Activated CD4-positive, alpha-beta T cell treated with anti-CD3 and anti-CD28 coated beads, Interleukin-2, amount 10 ng/mL, durations not matched to agents 7 days and 5 days (primary cell): ENCODE measurements at places on chromosomes 1 and 21. TPM values are rescaled to one million over a fixed set of nuclear protein-coding genes. Genes with fewer than 3 reads are reported as not detected.
A peak's percentile ranks its signal among the peaks of the same experiment; 100 is the strongest.

The CFAP107 gene
- not detected for total RNA-seq

The ARMH1 gene
- 47.4 TPM for total RNA-seq

The ADCY10 gene
- total RNA-seq: not detected

The OR2L8 gene
- total RNA-seq: not detected

The LIPI gene
- total RNA-seq: not detected

DNA sequence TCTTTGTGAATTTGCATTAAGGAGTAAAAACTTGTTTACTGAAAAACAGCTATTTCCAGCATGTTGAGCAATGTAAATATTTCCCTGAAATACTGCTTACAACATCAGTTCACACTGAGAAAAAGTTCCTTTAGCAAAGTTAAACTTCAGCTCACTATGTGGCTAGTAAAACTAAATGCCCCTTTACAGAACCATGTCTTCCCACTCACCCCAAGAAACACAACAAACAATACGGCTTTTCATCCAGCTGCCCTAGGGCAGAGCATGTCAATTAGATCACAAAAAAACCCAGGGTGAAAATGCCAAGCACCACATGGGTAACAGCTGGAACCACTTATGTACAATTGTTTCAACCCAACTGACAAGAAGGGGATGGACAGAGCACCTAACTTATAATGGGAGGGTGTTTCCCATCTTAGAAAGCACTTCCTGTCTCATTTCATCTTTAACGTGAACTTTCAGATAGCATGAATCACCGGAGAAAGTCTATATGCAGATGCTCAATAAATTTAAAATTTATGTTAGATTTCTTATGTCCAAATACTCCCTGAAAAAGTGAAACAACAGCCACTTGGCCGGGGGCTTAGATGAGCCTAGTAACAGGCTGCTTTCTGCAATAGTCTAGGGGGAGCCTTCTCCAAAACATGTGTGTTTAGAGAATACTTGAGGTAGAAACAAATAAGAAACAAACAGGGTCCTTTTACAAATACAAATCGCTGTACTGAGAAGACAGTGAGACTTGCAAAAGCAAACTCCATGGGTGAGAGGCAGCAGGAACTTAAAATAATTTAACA is 6.6 kb downstream of the NID1 start:
- H3K4me3 ChIP-seq: no peak overlapping the region
- H3K27ac ChIP-seq: no peak overlapping the region
- no peak for DNase-seq
- H3K36me3 ChIP-seq: no peaks in the 10 kb centered on the region
- H3K27me3 ChIP-seq: peaks cover 35% of the 10 kb centered on the region

DNA sequence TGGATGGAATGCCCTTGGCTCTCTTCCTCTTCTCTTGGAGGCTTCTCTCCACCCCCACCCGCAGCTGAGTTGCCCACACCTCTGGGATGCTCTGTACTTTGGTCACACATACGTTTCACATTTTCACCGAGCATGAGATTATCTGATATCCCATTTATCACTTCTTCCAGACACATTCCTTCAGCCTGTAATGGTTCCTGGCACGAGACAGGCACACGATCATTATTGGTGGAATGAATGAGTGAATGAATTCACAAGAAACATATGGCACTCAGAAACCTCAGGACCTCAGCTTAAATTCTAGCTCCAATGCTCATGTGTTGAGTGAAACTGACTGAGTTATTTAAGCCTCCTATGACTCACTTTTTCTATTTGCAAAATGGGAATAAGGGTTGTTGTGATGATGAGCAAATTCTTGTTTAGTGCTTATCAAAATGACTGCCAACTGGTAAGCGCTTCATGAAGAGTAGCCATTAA is 242.7 kb upstream of the JUN start:
- H3K36me3 ChIP-seq: peaks cover 4% of the 10 kb centered on the region
- H3K27ac ChIP-seq: peak overlapping the region; percentile 11
- no peaks in the 10 kb centered on the region for H3K27me3 ChIP-seq
- no peak for DNase-seq
- H3K4me1 ChIP-seq: peaks cover 8% of the 10 kb centered on the region

GRCh38 chr1:64624218-64624713 is 120.6 kb upstream of the RAVER2 start:
- peaks cover 3% of the 10 kb centered on the region for H3K4me1 ChIP-seq
- no peak for DNase-seq
- no peaks in the 10 kb centered on the region for H3K36me3 ChIP-seq
- no peak overlapping the region for H3K4me3 ChIP-seq

GRCh38 chr1:24507405-24507804 is 4.8 kb downstream of the RCAN3 start:
- peak overlapping the region; percentile 91 for H3K27ac ChIP-seq
- H3K4me1 ChIP-seq: peaks cover 70% of the 10 kb centered on the region

DNA sequence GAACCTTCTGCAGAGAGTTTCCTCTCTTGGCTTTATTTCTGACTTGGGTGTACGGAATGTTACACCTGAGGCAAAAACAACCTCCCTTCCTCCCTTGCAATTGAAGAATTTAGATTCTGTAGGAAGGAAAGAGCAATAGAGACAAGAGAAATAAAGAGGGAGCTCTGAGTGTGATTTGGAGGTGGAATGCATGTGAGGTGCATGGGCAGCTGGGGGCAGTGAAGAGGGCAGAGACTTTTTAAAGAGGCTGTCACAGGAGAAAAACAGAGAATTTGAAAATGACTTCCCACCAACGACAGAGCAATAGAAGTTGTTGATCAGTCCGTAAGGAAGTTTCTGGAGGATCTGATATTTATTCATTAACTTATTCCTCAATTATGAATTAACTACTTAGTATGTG is 172.0 kb upstream of the B3GALT2 start:
- no peak overlapping the region for H3K27ac ChIP-seq
- no peak for DNase-seq
- no peaks in the 10 kb centered on the region for H3K36me3 ChIP-seq
- H3K4me1 ChIP-seq: no peaks in the 10 kb centered on the region
- H3K4me3 ChIP-seq: no peak overlapping the region
- peaks cover 13% of the 10 kb centered on the region for H3K27me3 ChIP-seq

DNA sequence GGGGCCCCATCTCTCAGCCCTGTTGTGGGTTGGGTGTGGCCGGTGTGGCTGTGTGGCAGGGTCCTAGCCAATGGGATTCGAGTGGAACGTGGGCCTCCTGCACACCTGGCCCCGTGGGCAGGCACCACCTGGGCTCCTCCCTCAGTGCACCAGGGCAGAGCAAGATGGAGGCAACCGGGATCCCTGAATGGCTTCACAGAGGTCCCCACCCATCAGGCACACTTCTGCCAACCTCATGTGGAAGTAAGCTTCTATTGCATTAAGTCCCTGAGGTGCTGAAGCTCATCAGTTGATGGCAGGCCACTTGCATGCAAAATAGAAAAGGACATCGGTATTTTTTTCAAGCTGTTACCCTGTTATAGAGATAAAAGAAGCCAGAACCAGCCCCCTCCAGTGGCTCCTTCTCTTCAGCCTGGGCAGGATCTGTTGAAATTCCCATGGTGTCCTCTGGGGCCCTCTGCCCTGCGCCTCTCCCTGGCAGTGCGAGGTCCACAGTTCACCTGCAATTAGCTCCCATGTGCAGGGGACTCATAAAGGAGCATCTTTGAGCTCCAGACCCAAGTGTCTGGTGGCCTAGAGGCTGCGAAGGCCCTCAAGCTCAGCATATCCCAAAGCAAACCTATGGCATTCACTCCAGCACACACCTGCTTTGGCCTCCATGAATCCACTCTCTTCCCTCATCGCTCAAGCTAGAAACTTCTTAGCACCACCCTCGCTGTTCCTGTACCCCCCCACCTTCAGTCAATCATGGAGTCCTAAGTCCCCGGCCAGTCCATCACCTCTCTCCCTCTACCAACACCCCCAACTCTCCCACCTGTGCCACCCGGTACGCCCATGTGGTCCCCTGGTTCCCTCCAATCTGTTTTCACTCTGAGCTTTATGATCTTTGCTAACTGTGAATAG is 2.1 kb upstream of the SLC45A1 start:
- H3K4me1 ChIP-seq: peaks cover 18% of the 10 kb centered on the region

DNA sequence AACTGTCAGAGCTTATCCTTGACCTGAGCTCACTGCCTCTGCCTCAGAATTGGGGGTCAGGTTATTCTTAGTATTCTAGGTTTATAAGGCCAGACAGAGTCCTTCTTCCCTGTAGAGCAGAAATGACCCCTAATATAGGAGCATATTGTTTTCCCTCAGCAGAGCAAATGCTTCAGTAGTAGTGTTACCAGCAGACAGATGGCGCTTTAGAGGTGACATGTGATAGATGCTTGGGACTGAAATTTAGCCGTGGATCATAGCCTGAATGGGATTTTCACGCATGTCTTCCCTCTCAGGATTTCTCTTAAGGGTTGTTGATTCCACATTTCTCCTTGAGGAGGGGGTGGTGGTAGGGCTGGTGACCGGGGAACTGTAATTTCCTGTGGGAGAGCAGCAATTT is 24.5 kb downstream of the ADARB1 start:
- no peak overlapping the region for H3K27ac ChIP-seq
- H3K4me3 ChIP-seq: no peak overlapping the region
- no peak for DNase-seq
- no peaks in the 10 kb centered on the region for H3K27me3 ChIP-seq
- H3K4me1 ChIP-seq: peaks cover 30% of the 10 kb centered on the region

DNA sequence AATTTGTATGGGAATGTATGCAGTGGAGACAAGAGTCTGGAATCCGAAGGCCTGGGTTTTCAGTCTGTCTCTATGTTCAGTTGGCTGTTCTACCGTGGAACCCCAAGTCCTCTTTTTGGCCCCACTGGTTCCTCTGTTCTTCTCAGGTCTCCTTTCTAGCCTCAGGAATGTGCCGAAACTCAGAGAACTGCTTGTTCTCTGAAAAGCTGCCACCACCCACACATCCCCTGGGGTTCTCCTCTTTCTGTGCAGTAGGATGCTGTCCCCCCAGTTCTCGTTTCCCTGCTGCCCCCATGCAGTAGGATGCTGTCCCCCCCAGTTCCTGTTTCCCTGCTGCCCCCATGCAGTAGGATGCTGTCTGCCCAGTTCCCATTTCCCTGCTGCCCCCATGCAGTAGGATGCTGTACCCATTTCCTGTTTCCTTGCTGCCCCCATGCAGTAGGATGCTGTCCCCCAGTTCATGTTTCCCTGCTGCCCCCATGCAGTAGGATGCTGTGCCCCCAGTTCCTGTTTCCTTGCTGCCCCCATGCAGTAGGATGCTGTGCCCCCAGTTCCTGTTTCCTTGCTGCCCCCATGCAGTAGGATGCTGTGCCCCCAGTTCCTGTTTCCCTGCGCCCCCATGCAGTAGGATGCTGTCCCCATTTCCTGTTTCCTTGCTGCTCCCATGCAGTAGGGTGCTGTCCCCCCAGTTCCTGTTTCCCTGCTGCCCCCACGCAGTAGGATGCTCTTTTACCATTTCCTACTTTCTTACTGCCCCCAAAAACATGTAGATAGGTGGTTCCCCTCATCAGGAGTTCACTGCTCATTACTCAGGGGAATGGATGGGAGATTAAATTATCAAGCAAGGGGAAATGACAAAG is 35.3 kb downstream of the OPTC start:
- no peak overlapping the region for H3K4me3 ChIP-seq
- DNase-seq: no peak
- no peak overlapping the region for H3K27ac ChIP-seq
- no peaks in the 10 kb centered on the region for H3K27me3 ChIP-seq
- peaks cover 2% of the 10 kb centered on the region for H3K4me1 ChIP-seq

GRCh38 chr21:36422279-36423098 is 37.3 kb downstream of the CHAF1B start:
- H3K27me3 ChIP-seq: no peaks in the 10 kb centered on the region
- no peak overlapping the region for H3K27ac ChIP-seq

DNA sequence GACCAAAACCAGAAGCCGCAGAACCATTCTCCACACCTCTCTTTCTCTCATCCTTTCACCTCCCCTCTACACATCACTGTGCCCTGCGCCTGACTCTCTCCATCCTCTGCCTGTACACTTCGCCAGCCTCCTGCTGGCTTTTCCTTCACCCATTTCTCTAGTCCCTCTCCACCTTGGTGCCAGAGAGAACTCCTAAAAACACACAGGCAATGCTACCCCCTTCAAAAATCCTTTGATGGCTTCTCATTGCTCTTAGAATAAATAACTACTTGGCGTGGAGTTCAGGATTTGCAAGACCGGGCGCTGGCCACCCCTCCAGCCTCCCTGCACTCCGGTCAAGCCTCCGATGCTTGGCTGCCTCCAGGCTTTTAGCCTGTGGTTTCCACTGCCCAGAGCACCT is 8.6 kb downstream of the CRABP2 start:
- H3K4me3 ChIP-seq: no peak overlapping the region
- no peak overlapping the region for H3K27ac ChIP-seq
- peaks cover 35% of the 10 kb centered on the region for H3K27me3 ChIP-seq
- H3K4me1 ChIP-seq: peaks cover 17% of the 10 kb centered on the region

GRCh38 chr1:33446590-33446989 is 15.7 kb upstream of the PHC2 start:
- no peak overlapping the region for H3K27ac ChIP-seq
- H3K27me3 ChIP-seq: peaks cover 35% of the 10 kb centered on the region
- DNase-seq: no peak
- peaks cover 31% of the 10 kb centered on the region for H3K4me1 ChIP-seq
- no peak overlapping the region for H3K4me3 ChIP-seq

- H3K36me3 ChIP-seq: no peaks in the 10 kb centered on the region
- DNase-seq: no peak
- no peak overlapping the region for H3K27ac ChIP-seq
- H3K4me3 ChIP-seq: no peak overlapping the region
- H3K4me1 ChIP-seq: peaks cover 2% of the 10 kb centered on the region
These were observed 94.1 kb downstream of the ABCA4 start for GRCh38 chr1:94026619-94027380.

DNA sequence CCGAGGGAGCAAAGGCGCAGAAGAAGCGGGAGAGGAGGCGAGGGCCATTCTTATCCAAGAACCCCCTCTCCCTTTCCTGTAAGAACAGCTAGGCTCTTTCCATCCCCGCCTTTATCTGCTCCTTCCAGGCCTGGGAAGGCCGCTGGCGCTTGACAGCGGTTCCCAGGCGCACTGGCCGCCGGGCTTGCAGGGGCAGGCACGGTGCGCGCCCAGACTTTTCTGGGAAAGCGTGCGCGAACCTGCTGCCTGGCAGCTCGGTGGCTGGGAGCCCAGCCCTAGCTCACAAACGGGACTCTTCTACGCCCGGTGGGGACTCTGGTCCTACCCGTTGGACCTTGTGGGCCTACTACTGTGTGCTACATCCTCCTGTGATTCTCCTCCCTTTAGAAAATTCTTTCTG is 8.8 kb upstream of the IFNLR1 start:
- H3K27me3 ChIP-seq: peaks cover 3% of the 10 kb centered on the region
- H3K36me3 ChIP-seq: peaks cover 7% of the 10 kb centered on the region
- H3K4me3 ChIP-seq: no peak overlapping the region
- H3K27ac ChIP-seq: no peak overlapping the region
- peaks cover 42% of the 10 kb centered on the region for H3K4me1 ChIP-seq

- no peak overlapping the region for H3K4me3 ChIP-seq
- H3K27me3 ChIP-seq: peaks cover 52% of the 10 kb centered on the region
- no peak overlapping the region for H3K27ac ChIP-seq
- peaks cover 1% of the 10 kb centered on the region for H3K36me3 ChIP-seq
- DNase-seq: no peak
These were observed 54.2 kb upstream of the ATF3 start for GRCh38 chr1:212554401-212554800.

DNA sequence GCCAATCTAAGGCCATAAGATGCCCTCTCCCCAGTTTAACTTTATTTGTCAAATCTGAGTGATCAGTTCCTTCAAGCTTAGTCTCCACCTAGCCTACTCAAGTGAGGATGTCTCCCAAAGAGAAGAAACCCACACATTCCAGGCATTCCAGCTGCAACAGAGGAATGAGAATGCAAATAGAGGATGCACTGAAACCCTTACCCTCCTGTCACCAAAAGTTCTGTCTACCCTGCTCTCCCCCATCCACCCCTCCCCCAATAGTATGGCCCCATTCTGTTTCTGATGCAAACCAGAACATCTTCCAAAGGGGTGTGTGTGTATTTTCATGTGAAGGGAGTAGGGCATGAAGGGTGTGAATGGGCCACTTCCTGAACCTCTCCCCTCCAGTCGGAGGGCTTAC is 3.0 kb downstream of the DUSP23 start:
- no peaks in the 10 kb centered on the region for H3K27me3 ChIP-seq
- no peaks in the 10 kb centered on the region for H3K36me3 ChIP-seq
- H3K4me1 ChIP-seq: peaks cover 30% of the 10 kb centered on the region
- no peak overlapping the region for H3K4me3 ChIP-seq
